ENCODE measurements at places on chromosomes 5 and 9.
A peak's percentile ranks its signal among the peaks of the same experiment; 100 is the strongest.

GRCh38 chr9:136644593-136645351 lies 17.9 kb upstream of the EGFL7 start:
- DNase-seq: no peak

- no peak for DNase-seq
Observed at GRCh38 chr9:4838189-4838546, 45.4 kb downstream of the RCL1 start.

- no peak for DNase-seq
Observed at GRCh38 chr9:137977571-137978261, 100.1 kb downstream of the CACNA1B start.

GRCh38 chr5:124860291-124860655 lies 113.8 kb upstream of the ZNF608 start:
- DNase-seq: no peak

DNA sequence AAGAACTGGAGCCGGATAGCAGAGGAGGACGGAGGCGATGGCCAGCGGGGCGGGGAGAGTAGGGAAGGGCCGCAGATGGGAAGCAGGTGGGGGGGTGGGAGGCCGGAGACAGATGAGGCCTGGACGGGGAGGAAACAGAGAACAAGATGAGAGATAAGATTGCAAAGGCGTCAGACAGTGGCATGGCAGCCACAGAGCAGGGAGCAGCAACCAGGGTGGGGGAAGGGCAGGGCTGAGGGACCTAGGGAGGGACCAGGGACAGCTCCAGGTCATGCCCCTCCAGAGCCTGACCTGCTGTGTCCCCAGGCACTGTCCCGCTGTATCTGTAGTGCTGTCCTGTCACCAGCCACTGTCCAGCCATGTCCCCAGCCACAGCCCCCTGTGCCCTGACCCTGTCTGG lies 49.6 kb upstream of the LMX1B start:
- no peak for DNase-seq

DNA sequence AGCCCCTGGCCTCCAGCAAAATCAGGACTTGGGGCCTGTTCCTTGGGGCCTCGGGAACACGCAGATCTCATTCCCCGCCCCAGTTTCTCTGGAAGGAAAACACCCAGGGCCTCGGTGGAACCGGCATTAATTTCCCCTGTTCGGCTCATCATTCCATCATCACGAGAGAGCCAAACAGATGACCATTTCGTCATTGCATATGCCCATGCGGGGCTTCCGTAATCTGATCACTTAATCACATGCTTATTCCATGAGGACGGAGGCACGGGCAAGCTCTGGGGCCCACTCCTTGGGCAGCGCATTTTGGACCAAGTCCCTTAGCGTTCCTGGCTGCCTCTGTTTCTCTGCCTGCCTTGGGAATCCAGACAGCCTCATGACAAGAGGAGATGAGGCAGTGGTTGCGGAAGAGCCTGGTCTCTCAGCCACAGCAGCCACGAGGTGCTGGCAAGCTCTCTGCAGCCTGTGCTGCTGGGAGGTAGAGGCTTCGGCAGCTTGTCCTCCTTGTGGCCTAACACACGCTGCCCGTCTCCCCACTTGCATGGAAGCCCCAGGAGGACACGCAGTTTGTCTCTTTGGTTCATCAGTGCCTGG lies 65.0 kb upstream of the IER5L start:
- no peak for DNase-seq

DNA sequence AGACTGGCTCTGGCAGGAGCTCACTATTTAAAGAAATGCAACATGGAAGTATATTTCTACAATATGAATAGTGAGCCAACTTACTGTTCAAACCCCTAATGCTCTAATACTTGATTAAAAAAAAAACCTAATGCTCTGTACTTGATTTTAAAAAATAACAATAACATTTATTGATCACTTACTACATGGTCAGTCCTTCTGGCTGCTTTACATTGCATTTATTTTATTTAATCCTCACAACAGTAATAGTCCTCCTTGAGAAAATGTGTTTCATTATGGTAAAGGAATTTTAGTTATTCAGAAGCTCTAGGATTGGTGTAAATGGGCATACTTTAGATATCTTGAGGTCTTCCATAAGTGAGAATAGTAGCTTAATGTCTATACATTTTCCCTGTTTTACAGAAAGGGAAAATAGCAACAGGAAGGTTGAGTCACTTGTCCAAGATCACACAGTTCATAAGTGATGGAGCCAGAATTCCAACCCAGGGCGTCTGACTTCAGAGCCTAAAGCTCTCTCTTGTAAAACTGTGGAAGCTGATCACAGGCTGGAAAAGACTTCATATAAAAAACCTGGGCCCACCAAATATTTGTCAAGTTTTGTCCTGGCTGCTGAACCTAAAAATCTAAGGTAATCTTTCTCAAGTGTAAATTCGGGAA lies 1.0 kb downstream of the STARD4 start:
- no peak for DNase-seq

- DNase-seq: peak; percentile 60
Observed at GRCh38 chr9:22052376-22052945, 43.4 kb upstream of the CDKN2B start.

GRCh38 chr5:126031989-126032716 lies 391.1 kb upstream of the GRAMD2B start:
- DNase-seq: no peak

DNA sequence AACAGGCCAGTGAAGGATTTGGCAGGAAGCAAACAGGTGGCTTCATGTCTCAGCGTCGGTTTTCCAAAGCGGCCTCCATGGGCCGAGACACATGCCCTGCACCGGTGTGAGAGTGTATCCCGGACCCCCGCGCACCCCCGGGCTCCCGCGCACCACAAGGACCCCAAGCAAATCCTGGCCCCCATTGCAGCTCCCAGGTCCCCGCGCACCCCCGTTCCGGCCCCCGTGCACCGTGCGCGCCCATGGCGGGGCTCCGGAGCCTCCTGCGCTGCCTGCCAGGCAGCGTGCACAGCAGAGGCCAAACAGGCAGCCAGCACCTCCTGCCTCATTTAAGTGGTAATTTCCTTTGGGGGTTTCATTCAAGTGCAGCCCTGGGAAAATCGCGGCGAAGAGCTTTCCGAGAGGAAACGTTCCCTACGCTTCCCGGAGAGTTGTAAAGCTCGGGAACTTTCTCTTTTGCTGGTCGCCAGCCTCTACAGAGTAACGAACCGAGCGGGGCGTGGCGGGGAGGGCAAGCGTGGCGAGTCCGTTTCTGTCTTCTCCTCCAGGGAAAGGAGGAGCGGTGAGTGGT lies 145.5 kb upstream of the SLC24A2 start:
- DNase-seq: no peak

- peak; percentile 73 for DNase-seq
Observed at GRCh38 chr5:75566710-75567309, 44.4 kb upstream of the ANKDD1B start.

DNA sequence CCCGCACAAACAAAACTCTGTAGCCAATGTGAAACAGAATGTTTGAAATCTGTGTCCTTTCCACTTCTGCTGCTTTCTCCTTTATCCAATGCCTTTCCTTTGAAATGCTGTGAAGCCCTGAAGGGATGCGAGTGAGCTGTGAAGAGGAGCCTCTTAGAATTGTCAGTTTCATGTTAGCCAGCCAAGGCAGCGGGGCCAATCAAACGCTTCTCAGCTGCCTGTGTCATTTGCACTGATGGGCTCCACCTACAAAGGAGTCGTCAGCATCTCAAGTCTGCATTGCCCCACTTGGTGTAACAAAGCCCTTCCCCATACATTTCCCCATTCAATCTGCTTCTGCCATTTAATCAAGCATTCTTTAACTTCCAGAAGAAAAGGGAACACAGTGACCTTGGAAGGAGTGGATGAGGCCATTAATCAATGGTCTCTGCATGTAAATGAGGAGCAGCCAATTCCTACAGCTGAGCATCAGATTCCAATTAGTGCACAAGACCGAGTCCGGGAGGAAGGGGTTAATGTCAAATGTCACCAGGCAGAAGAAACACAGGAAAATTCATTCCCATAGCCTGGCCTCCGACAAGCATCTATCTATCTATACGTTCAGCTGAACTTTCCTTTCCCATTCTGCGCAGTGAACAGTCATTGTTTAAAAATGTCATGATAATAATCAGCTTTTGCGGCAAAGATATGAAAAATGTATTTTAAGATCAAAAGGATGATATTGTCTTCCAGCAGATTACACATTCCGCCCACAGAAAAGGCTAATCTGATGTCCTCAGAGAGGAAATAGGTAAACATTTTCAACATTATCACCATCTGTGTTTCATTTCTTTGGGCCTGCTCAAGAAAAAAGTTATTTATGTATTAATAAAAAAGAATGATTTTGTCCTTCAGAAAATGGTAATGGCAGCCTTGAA lies 154.6 kb downstream of the FSTL4 start:
- DNase-seq: no peak

DNA sequence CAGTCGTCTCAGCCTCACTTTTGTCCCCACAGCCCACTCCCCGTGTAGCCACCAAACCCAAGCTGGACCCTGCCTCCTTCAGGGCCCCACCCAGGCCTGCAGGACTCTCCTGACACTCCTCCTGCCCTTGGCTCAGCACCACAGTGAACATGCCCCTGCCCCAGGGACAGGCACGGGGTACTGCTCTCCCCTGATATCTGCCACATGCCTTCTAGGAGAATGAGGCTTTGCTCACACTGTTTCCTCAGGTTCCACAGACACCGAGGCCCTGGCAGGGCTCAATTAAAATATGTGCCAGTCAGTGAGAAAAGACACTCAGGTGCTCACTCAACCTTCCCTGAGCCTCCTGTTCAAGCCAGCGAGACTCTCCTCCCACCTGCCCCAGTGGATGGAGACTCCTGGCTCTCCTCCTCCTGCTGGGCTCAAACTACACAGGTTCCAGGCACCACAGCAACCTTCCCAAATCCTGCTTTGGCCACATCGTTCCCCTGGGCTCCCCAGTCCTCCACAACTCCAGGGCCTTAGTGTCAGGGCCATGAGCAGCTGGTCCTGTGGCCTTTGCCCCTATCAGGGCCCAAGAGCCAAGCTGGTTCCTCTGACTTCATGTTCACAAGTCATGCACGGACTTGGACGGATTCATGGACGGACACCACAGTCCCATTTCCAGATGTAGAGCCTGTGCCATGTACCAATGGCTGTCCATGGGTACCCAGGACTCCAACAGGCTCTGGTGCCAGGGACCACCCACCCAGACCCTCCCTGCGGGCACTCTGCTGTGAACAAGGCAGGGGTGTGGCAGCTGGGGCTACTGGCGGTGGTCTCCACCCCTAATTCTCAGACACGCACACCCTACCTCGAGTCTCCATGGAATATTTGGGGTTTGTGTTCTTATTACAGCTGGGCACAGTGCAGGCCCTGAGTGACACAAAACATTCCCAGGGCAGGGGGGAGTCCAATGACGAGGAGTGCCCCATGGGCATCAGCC lies 36.6 kb downstream of the BICD2 start:
- no peak for DNase-seq

GRCh38 chr5:107501965-107502675 lies 168.6 kb downstream of the EFNA5 start:
- DNase-seq: peak; percentile 75

DNA sequence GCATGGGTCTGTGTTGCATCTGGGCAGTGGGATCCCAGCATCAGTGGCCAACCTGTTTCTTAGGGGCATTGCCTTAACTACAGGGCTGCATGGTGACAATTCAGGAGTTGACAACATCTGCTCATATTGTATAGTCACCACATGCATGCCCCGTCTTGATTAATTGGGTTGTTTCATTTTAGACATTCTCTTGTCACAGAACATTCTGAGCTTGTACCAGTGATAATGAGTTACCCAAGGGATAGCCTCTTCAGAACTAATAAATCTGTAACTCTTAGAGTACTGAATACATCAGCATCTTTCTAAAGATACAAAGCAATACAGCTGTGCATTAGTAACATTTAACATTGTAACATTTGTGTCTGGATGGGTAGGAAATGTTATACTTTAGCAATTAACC lies 426.5 kb upstream of the CD180 start:
- no peak for DNase-seq

GRCh38 chr5:10801931-10802666 lies 41.1 kb upstream of the DAP start:
- DNase-seq: peak; percentile 35

DNA sequence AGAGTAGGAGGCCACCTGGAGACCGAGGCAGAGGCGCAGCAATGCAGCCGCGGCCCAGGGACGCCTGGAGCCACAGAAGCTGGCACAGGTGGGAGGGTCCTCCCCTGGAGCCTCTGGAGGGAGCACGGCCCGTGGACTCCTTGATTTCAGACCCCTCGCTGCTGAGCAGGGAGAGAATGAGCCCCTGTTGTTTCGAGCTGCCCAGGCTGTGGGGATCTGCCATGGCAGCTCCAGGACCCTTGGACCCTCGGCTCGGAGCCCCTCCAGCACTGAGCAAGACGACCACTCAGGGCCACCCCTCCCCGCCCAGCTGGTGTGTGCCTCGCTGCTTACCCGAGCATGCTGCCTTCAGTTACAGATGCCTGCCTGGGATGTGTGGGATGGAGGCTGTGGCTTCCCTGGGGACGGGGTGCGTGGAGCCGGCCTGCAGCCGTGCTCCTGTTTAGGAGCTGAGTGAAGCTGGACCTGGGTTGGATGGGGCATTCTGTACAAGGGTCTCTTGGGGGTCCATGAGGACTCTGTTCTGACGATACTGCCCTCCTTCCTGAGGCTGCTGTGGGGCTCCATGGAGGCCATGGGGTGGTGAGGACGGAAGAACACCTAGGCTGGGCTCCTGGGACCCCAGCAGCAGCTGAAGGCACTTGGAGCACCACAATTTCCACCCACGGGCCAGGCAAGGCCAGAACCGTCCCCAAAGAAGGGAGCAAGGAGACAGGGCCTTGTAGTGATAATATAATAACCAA lies 115.1 kb upstream of the LPCAT1 start:
- DNase-seq: no peak

- no peak for DNase-seq
Observed at GRCh38 chr9:81574405-81574804, 114.9 kb downstream of the TLE1 start.

DNA sequence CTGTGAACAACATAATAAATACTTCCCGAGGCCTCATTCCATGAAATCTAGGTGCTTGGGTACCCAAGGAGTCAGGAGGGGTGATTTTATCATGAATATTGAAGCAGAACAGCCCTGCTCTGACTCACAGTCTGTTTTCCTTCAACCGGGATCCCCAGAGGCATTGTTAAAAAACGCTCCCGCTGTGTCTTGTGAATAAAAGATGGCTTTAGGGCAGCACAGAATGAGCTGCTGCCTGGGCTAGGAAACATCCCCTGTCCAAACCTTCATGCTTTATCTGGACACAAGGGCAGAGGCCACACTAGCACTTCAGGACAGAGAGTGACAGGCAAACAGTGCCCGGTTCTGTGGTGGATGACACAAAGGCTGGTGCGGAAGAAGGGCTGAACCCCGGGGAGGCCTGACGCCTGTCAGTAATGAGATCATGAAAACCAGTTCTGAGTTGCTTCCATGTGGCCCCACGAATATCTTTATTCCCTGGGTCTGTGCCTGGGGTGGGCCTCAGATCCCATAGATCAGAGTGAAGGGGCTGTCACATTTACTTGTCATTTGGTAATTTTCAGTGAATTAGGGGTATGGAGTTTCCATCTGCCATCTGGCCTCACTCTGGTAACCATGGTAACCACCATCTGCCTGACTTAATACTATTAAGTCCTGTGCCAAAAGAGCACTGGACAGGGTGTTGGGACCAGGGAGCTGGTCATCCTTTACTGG lies 2.6 kb downstream of the IGFBPL1 start:
- DNase-seq: no peak

GRCh38 chr9:79559495-79560181 lies 12.1 kb upstream of the TLE4 start:
- no peak for DNase-seq
